ENCODE measurements at places on chromosomes 3 and 15.

GRCh38 chr3:168495270-168495669 lies 399.5 kb upstream of the GOLIM4 start:
- no peak for DNase-seq

DNA sequence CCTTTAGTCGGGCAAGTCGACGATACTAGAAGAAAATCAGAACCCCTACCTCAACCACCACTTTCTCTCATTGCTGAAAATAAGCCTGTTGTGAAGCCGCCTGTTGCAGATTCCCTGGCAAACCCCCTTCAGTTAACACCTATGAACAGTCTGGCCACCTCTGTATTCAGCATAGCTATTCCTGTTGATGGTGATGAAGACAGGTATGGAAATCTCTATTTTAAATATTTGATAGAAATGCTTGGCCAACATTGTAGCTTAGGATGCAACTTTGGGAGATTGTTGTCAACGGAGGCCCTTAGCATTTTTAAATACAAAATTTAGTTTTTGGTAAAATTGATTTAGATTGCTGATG lies 3.0 kb downstream of the TSC22D2 start:
- DNase-seq = no peak

GRCh38 chr3:101123081-101123480 lies 129.9 kb upstream of the ABI3BP start:
- DNase-seq = no peak

DNA sequence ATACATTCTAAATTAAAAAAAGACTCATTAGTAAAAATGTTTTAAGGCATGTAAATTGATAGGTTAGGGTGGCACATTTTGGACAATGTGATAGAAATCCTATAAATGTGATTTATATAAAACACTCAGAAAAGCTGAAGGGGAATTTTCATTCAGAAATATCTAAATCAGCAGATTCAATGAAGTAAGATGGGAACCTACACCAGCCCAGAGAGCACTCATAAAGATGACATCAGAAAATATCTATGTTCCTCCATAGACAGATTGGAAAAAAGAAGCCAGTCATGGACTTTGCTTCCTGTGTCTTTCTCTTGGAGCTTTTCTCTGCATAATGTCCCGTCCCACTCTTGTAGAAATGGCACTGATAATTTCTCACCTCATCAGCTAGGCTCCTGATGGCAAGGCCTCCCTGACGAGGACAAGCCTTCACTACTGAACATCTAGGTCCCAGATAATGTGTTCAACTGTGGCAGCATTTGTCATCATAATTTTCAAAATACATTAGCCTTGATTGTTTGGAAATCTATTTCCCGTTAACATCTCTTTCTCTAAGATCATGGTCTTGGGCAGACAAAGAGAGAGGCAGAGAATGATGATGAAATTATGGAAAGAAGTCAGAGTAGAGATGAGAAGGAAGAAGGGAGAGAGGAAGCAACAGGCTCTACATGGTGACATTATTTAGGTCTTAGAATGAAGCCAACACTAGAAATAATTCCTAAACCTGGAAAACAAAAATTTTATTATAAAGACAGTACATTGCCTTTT lies 354.4 kb downstream of the NTRK3 start:
- no peak for DNase-seq

- DNase-seq = no peak
These were observed 121.6 kb downstream of the TFDP2 start for GRCh38 chr3:142027735-142028134.

DNA sequence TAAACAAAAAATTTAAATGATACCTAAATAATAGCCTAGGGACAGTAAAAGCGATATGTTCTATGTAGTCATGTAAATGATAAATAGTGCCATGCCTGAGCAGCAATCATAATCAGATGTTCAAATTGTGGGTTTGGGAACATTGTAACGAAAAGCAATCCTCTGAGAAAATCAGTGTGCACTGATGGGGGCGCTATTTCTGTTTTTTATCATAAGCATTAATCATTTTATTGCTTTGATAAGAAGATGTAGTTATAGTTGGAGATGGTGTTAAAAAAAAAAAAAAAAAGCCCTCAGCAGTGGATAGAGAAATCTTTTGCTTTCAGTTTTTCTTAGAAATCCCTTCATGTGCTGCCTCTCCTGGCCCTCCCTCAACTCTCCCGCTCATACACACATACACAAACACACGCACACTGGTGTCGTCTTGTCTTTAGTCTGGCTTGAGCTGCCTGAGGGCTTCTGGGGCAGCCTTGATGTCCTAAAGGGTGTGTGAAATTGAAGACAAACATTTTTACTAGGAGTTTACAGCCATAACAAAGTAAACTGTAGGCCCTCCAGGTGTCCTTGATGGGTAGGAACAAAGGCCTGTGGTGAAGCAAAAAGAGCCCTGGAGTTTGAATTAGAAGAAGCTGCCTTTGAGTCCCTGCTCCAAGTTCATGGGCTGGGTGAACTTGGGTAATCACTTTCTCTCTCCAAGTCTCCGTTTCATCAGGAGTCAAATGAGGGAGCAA lies 428.1 kb downstream of the SOX2 start:
- DNase-seq = no peak

- no peak for DNase-seq
These were observed 22.3 kb downstream of the IFT80 start for GRCh38 chr3:160376681-160377080.

DNA sequence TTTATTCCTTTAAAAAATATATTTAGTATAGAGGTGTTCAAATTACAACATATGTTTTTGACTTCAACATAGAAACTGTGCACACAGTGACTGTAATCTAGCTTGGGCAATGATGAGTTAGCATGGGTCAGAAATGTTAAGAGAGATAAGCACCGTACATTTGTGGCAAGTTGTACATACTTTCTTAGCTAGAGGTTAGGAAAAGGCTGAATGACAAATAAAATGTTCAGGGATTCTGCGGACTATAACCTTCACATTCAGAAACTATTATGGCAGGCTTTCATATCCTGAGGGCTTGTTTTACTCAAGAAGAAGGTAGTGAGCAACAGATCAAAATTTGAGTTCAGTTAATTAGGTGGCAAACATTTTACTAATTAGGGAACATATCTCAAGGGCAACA lies 379.7 kb upstream of the EPHA6 start:
- no peak for DNase-seq

Measured in NCI-H1694 treated with DMSO at 0.1 percent for 48 hours (cell line).